ENCODE measurements at places on chromosomes 12 and 14.

DNA sequence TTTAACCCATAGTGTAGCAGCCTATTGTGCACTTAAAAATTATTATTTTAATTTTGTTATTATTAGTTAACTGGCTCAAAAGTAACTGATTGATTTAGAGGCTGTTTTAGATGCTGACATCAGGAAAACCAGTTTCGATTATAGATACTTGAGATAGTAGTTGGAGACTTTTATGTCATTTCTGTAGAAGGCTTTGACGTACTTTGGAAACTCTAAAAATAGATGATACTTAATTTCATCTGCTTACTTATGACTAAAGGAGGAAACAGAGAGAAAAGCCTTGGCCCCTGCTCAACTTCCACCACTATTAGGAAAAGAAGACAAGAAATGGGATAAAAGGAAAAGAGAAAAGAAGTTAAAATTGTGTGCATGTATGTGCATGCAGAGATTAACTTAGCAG, 219.3 kb upstream of the HMGA2 start:
- no peak for DNase-seq

- DNase-seq: no peak
Observed at GRCh38 chr12:60704171-60704914, 1108.5 kb downstream of the SLC16A7 start.

GRCh38 chr12:80708259-80708974, 983 bp downstream of the MYF6 start:
- DNase-seq: peak; percentile 17

- DNase-seq: no peak
Observed at GRCh38 chr14:22185191-22185590, 403.8 kb downstream of the DAD1 start.

- no peak for DNase-seq
Observed at GRCh38 chr12:57133916-57134315, 5.6 kb downstream of the LRP1 start.

GRCh38 chr14:51677266-51677665, 25.6 kb downstream of the FRMD6 start:
- DNase-seq: no peak

GRCh38 chr14:106210650-106211049, 684.3 kb downstream of the TMEM121 start:
- DNase-seq: no peak

- no peak for DNase-seq
Observed at GRCh38 chr12:47504775-47505446, 200.9 kb downstream of the RPAP3 start.

GRCh38 chr12:54394281-54394719, 9.8 kb upstream of the ZNF385A start:
- DNase-seq: peak; percentile 41

DNA sequence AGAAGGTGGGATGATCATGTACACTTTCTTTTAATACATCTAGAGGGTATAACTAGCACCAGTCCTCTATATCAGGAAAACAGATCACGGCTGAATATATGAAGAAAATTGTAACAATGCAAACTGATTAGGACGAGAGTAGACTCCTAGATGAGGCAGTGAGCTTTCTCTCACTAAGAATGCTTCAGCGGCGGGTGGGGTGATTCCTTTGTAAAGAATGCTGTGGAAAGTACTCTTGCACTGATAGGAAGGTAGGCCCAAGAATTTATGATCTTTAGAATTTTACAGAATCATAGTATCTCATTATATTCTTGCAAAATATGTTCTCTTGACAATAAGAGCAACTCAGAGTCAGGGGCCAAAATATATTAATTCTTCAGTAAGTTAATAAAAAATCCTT, 133.0 kb downstream of the LMNTD1 start:
- DNase-seq: no peak

GRCh38 chr12:49741882-49742620, 694 bp downstream of the TMBIM6 start:
- peak; percentile 94 for DNase-seq

DNA sequence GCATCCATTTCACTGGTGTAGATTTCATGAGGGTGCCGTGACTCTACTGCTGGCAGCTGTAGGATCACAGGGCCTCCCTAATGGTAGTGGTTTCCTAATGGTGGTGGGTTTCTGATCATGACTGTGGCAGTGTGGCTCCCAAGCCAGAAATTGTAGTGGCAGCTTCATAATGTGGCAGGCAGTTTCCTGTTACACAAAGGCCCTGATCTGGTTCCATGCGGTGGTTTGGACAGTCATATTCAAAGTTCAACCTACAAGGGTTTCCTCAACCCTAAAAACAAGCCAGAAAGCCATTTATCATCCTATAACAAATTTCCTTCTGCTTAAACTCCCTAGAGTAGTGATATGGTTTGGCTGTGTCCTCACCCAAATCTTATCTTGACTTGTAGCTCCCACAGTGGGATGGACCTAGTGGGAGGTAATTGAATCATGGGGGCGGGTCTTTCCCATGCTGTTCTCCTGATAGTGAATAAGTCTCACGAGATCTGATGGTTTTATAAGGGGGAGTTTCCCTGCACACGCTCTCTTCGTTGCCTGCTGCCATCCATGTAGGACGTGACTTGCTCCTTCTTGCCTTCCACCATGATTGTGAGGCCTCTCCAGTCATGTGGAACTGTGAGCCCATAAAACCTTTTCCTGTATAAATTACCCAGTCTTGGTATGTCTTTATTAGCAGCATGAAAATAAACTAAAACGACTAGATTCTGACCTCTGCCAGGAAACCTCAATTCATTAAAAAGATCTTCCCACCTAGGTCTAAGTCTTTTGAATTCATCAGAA, 257.1 kb downstream of the EFCAB11 start:
- DNase-seq: no peak

GRCh38 chr14:32559590-32559989, 230.5 kb downstream of the AKAP6 start:
- DNase-seq: no peak

GRCh38 chr12:116813271-116814041, 67.8 kb downstream of the HRK start:
- no peak for DNase-seq

GRCh38 chr12:12835378-12836146, 22.4 kb downstream of the DDX47 start:
- DNase-seq: no peak

DNA sequence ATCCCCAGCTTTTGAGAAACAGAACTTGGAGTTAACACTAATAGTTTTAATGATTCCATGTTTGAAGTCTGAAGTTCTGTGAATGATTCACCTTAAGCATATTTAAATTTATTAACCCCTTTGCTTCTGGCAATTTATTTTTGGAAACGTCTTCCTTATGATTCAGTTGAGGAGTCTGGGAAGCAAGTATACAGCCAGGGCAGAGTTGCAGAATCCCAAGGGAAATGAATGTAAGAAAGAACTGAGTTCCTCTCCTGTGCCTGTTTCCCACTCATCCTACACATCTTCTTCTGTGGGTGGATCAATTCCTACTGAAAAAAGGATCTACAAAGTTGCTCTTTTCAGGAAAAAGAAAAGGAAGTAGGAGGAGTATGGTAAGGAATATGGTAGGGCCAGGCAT, 108.2 kb upstream of the CCDC91 start:
- no peak for DNase-seq

DNA sequence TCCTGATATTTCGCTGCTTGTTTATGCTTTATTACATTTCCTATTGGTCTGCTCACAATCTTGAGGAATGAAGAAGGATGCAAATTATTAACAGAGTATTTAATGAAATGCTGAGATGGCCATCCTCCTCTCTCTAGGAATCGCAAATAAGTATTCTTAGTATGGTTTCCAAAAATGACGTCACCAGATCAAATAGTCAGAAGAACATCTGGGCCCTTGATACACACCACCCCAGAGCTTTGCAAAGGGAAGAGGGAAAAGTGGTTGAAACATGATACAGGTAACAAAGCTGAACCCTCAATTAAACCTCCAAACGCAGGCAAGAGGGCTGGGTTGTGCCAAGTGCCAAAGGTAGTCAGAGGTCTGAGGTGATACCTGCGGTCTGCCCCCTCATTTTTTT, 107.3 kb downstream of the BCL11B start:
- no peak for DNase-seq

DNA sequence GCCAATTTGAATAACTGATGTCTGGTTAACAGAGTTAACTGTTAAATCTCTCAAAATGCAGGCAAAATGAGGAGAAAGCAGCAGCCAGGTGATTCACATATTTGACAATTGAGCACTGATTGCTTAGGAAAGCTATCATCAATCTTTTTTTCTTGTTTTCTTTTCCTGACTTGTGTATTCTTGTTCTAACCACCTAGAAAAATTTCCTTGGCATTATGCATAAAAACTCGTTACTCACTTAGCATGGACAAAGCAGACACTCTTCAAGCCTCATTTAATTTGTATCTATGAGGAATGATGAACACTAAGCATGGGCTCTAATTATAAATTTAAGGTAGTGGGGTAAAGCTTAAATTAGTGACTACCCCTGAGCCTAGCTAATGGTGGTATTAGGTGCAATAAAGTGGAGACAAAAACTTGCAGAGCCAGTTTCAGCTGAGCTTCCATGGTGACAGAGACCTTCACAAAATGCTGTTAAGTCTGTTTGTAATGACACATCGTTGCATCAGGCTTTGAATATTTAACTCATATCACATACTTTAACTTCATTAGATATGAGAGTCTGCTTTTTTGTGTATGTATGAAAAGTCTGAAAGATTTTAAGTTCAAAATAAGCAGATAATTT, 52.0 kb downstream of the RASSF9 start:
- DNase-seq: no peak

DNA sequence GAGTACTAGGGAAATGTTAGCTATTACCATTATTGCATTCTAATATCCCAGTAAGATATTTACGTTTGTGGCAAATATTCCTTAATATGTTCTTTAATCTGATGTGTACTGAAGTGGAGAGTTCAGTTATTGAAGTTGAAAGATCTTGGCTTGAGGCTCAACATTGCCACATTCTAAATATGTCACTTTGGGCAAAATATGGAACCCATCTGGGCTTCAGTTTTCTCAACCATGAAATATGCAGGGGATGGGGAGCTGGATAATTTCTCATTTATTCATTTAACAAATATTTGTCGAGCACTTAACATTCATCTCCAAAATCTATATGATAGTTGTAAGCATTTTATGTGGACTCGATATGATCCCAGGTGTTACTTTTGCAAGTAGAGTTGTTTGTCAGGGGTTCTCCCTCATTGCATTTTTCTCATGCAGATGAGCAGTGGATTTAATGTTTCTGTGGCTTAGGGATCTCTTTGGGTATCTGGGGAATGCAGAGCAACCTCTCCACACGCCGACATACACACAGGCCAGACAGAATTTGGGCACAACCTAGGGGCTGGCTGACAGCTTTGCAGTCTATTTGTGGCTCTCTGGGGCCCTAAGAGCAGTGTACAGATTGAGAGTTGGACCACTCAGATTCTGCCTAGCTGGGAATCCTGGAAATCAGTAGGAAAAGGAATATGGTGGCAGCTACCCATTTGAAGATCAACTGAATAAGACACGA, 26.6 kb upstream of the APPL2 start:
- no peak for DNase-seq

DNA sequence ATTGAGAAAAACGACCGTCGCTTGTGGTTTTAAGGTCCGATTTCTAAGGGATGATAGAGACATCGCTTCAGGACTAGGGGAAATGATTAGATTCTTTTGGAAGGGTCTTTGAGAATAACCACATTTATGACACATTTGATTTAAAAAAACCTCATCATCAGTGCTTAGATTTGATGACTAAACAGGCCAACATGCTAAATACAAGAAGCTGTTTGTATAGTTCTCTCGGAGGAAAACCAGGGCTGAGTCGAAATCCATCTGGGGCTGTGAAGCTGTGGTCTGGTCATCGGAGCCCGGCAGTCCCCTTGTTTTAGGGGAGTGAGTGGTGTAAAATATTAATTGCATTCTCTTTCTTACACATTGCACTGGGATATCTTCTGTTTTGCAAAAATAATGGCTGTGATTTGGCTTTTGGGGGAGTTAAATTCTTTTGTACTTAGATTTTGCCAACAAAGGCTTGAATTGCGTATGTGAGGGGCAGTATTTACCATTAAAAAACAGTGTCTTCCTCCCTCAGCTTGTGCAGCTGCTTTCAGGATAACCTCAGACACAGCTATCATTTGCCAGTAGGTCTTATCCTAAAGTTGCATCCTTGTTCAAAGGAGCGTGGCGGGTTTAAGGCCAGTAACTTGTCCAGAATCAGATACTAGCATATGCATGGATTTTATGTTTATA, 550 bp downstream of the GNG2 start:
- no peak for DNase-seq

DNA sequence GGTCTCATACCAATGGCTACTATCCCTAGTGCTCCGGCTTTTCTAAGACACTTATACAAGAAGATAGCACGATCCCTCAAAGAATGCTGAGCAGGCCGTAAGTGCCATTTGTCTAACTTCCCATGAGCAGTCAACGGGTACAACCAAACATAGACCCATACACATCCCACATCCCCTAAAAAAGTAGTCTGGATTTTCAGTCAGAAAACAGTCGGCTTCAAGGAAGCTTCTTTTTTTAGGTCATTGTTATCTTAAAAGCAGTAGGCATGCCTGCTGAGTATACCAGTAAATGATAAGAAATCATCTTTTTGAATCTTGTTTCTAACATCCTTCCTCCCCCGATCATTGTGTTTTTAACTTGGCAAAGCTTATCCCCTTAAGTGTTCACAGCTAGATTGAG, 19.8 kb downstream of the OSBPL8 start:
- no peak for DNase-seq

DNA sequence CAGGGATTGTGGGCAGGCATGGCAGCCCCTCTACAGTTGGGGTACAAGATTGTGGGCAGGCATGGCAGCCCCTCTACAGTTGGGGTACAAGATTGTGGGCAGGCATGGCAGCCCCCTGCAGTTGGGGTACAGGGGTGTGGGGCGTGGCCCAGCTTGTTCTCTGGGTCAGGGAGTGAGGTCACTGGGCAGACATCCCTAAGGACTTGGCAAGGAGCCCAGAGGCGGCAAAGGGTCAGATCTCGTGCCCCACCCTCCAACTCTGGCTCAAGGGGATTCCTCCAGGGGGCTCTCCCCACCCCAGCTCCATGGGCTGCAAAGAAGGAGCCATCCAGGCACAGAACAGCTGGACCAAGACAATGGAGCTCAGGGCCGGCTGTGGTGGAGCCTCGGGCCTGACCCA, 25.8 kb upstream of the NUDT14 start:
- no peak for DNase-seq

GRCh38 chr12:95548056-95548538, 3.2 kb downstream of the USP44 start:
- DNase-seq: no peak

GRCh38 chr12:15188127-15188526, 33.1 kb downstream of the RERG start:
- DNase-seq: no peak

GRCh38 chr14:33568935-33569579, 381.8 kb downstream of the EGLN3 start:
- DNase-seq: no peak

- DNase-seq: no peak
Observed at GRCh38 chr12:14138495-14138894, 157.1 kb upstream of the GRIN2B start.

- DNase-seq: no peak
Observed at GRCh38 chr12:124527861-124528561, 39.4 kb downstream of the NCOR2 start.

All from left cardiac atrium (tissue), 4 donors.